ENCODE measurements at places on chromosomes 12 and 14.

- DNase-seq, result no peak
Observed at GRCh38 chr14:65360144-65360784, 52.3 kb upstream of the FUT8 start.

DNA sequence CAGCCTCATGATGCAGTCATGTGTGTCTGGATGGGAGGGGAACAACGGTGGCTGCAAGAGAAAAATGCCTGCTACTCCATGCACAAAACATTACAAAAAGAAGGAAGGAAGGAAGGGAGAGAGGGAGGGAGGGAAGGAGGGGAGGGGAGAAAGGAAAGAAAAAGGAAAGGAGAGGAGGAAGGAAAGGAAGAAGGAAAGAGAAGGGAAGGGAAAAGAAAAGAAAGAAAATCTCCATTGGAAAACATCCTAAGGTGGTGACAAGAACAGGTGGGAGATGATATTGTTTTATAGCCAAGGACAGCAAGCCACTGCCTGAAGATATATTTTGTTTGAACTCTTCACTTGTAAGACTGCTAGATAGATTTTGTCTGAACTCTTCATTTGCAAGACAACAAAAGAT is 171.8 kb upstream of the EGLN3 start:
- DNase-seq, result no peak

DNA sequence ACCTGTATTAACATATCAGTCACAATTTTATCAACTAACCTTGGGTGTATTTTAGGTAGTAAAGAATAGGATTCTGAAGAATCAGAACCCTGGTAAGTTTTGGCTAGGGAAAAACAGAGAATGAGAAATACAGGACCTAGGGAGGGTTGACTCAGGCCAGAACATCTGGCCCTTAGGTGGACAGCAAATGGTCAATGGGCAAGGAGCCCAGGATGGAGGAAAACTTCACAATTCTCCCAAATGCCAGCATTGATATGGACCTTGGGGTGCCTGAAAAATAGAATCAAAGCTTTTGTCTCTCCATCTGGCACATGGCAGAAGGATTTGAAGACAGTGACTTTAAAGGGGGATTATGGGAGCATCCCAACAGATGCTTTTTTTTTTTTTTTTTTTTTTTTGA is 32.7 kb upstream of the PRPF39 start:
- DNase-seq, result no peak

GRCh38 chr12:105357162-105357691 is 26.7 kb downstream of the C12orf75 start:
- DNase-seq, result no peak

- DNase-seq, result no peak
Observed at GRCh38 chr14:92750994-92751400, 2.6 kb upstream of the LGMN start.

DNA sequence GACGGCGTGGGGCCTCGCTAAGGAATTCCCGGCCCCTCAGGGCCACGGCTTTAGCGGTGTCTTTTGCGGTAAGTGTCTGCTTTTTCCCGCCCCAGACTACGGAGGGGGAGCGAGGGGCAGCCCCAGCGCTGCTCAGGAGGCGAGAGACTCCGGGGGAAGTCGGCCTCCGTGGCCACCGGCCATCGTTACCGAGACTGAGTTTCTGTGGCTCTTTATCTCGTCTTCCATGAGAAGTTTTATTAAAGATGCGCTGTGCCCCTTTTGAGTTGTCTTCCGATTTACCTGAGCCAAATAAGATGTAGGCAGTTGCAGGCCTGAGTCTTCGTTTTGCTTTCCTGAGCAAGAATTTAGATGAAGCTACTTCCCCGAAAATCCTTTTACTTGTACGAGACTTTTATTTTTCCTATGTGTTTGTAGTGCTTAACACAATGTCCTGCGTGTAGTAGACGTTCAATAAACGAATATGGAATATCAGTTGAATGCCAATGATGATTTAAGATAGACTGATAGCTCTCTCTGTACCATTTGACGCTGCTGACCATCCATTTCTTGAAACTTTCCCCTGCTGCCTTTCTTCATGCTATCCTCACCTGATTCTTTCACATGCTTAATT is 462 bp downstream of the SRP54 start:
- no peak for DNase-seq

GRCh38 chr14:81366214-81366613 is 33.9 kb downstream of the STON2 start:
- DNase-seq, result no peak

- DNase-seq, result peak; percentile 86
Observed at GRCh38 chr14:21631084-21631483, 3.7 kb downstream of the OR10G2 start.

GRCh38 chr12:54413284-54414190 is 5.5 kb downstream of the ITGA5 start:
- no peak for DNase-seq
